ENCODE measurements at places on chromosomes 12 and 14.

- no peak for DNase-seq
These were observed 16.1 kb upstream of the NUDT14 start for GRCh38 chr14:105197211-105197641.

GRCh38 chr12:12796171-12796570 is 10.7 kb downstream of the APOLD1 start:
- DNase-seq: no peak

GRCh38 chr14:29823816-29824215 is 103.8 kb downstream of the PRKD1 start:
- no peak for DNase-seq

- DNase-seq: no peak
These were observed 258.0 kb upstream of the FAR2 start for GRCh38 chr12:28891126-28891525.

DNA sequence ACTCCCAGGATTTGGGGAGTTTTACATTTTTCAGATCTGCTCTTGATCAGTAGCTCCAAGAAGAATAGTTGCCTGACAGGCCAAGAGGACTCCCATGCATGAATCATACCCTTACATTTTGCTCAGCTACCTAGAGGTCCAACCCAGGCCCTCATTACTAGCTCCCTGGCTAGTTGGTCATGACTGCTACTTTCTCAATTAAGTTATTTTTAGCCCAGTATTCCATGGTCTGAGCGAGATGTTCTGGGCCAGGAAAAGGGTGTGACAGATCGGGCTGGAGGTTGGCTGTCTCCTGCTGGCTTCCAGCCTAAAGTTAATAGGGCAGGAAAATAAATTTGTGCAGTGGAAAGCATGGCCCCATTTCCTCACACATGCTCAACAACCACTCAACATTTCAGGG is 379.2 kb downstream of the GRIN2B start:
- no peak for DNase-seq

GRCh38 chr14:89618811-89619551 is 201.9 kb upstream of the FOXN3 start:
- DNase-seq: peak; percentile 92

GRCh38 chr14:31752867-31753661 is 191.9 kb downstream of the NUBPL start:
- DNase-seq: no peak

DNA sequence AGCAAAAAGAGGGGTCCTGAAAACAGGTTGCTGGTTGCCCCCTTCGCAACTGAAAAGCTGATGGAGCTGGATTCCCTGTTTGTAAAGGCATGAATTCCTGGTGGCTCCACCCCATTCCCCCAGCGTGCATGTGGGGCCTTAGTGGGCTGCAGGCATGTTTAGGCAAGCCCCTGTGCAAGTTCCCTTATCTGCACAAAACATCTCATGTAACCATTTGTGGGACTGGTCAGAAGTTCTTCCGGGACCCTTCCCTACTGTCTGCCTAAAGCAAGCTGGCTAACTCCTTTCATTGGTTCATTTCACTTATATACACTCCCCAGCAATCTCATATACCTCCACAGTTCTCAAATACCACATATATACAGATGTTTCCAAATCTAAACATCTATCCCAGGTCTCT is 24.0 kb upstream of the HIGD1C start:
- DNase-seq: no peak

GRCh38 chr12:116361414-116362223 is 84.1 kb upstream of the MED13L start:
- peak; percentile 57 for DNase-seq

- no peak for DNase-seq
These were observed 17.0 kb downstream of the C12orf75 start for GRCh38 chr12:105347499-105347898.

- DNase-seq: no peak
These were observed 14.4 kb downstream of the CLSTN3 start for GRCh38 chr12:7144414-7145120.

DNA sequence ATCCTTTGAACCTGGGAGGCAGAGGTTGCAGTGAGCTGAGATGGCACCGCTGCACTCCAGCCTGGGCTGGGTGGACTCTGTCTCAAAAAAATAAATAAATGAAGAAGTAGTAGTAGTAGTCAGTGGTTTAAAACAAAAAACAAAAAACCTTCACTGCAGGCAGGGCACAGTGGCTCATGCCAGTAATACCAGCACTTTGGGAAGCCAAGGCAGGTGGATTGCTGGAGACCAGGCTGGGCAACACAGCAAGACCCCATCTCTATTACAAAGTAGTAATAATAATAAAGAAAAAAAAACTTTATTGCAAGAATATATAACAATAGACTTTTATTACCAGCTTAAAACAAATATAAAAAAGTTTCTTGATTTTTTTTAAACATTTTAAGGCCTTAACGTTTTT is 13.8 kb upstream of the NEK9 start:
- no peak for DNase-seq

- DNase-seq: no peak
These were observed 58.0 kb downstream of the EEA1 start for GRCh38 chr12:92871116-92871515.

DNA sequence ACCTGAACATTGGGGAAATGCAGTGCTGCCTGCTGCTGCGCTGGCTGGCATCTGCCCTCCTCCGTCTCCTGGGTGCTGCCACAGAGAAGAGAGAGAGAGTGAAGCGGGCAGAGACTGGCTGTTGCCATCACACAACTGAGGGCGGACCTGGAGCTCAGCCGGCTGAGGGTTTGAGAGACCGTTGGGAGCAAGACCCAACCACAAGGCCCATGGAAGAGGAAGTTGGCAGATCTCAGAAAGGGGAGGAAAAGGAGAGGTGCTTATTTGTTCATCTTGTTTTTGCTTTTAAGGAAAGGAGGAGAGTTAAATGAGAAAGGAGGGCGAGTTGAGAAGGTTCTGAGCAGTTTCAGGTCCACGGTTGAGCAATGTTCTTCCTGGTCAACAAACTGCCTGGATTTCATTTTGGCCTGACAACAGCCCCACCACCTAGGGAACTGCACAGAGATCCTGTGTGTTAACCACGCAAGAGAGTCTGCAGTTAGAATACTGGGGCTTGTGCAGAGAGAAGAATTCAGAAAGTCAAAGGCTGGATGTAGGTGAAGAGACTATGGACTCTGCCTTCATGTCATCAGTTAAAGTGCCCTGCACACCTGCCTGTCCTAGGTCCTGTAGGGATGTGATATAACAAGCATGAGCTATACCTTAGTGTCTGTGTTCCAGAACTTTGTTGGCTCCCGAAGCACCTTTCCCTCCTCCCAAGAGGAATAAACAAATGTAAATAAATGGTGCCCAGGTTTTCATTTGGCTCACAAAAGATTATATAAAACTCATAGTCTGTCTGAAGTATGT is 124.6 kb downstream of the ETV6 start:
- no peak for DNase-seq

DNA sequence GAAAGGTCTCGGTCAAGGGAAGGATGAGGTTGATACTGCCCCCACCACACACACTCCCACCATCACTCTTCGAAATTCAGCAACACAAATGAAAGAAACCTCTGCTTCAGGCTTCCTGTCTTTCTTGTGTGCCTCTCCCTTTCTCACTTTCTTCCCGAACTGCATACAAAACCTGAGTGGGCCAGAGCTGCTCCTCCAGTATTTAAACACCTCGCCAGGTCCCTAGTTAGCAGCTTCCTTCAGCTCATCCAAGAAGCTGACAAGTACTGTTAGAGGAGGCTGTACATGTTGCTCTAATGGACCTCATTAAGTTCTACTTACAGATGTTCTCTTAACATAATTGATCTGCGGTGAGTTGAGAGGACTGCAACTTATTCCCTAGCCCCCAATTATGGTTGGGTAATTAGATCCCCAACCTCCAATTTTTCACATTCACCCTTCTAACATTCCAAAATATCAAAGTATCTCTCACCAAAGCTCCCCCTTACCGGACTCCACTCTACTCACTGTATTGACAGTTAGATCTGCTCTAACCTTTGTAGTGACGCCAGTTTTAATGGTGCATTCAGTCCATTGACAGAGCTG is 4.1 kb upstream of the LMO3 start:
- no peak for DNase-seq

GRCh38 chr12:116284396-116284795 is 6.9 kb upstream of the MED13L start:
- no peak for DNase-seq

DNA sequence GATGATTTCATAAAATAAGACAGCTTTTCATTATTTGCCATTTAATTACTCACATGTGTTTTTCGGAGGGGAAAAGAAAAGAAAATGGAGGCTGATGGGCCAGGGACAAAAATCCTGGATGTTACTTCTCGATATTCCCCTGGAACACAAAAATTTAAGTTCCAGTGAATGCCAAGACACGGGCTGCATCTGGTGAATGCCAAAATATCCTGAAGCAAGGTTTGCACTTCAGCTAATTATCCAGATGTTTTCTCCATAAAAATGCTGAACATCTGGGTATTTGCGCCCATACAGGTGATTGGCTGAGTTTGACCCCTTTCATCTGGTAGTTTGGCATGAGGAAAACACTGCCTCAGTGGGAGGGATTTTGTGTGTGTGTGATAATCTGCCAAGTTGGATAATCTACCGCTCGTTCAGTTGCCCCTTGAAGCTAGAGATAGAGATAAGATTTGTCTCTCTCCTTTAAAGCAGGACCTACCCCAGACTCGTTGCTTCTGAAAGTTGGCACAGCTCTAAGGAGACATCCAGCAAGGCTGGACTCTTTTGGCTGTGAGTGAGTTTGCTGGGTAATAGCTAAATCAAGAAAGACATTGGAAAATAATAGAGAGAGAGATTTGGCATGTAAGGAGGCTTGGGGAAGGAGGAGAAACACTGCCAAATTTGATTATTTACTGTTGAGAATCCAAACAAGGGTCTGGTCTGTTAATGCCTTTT is 390.0 kb downstream of the EGLN3 start:
- no peak for DNase-seq

DNA sequence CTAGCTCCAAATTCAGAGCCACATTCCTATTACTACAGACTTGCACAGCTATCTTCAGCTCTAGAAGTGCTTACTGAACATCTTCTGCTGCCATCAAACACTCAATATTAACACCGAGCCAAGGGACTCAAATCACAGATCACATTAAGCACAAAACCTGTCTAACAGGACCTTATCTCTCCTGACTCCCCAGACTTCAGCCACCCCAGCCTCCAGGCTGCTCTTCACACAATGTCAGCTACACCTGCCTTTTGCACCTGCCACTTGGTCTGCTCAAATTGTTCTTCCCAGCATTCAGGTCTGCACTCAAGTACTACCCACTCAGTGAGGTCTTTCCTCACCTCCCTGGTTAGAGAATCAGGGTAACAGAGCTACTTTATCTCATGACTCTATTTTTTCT is 57.1 kb downstream of the GALC start:
- DNase-seq: no peak

GRCh38 chr14:62957562-62957961 is 87.7 kb downstream of the KCNH5 start:
- no peak for DNase-seq

DNA sequence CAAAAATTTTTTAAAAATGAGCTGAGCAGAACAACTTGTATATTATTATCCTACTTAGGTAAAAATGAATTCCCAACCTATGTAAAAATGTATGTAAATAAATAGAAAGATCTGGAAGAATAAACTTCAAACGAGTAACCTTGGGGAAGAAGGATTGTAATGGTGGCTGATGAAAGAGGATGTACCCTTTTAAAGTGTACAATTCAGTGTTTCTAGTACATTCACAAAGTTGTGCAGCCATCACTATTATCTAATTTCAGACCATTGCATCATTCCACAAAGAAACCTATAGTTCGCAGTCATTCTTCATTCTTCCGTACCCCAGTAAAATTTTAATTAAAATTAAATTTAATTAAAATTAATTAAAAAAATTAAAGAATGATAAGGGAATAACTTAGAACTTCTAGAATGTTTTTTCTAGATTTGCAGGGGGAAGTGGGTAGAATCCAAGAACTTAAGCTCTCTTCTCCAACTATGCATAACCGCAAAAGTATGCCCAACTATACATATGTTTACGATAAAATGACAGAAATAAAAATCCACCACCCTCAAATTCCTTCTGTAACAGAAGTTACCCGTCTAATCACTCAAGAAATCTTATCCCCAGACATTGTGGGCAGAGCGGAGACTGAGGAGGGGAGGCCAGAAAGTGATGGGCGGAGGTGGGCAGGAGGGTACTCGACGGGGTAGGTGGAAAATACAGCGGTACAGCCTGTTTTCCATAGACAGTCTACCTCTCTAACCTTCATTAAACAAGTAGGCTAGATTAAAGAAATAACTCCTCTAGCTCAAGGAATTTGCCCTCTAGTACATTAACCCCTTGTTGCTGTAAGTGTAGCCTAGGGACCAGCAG is 921 bp downstream of the DEPDC4 start:
- no peak for DNase-seq

- DNase-seq: no peak
These were observed 18.8 kb downstream of the NIN start for GRCh38 chr14:50812180-50812579.

GRCh38 chr12:34244608-34245007 is 222.3 kb downstream of the ALG10 start:
- DNase-seq: no peak

GRCh38 chr12:88472248-88472647 is 108.0 kb downstream of the KITLG start:
- no peak for DNase-seq

DNA sequence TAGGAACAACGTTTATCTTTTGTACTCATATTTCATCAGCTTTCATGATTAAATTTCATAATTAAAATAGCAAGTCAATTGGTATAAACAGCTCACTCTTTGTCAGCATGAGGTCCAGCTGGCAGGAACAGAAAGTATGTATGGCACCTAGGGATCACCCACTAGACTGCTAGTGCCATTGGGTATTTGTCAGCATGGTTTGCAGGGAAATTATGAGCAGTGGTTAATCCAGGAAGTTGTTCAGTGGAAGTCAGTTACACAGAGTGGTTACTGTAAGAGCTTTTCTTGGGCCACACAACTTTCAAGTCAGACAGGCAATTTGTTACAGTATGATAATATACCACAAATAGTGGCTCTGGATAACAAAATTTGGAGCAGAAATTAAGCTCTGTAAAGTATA is 340.3 kb upstream of the RGS6 start:
- no peak for DNase-seq

- no peak for DNase-seq
These were observed 116.9 kb upstream of the PWP1 start for GRCh38 chr12:107568718-107569117.

DNA sequence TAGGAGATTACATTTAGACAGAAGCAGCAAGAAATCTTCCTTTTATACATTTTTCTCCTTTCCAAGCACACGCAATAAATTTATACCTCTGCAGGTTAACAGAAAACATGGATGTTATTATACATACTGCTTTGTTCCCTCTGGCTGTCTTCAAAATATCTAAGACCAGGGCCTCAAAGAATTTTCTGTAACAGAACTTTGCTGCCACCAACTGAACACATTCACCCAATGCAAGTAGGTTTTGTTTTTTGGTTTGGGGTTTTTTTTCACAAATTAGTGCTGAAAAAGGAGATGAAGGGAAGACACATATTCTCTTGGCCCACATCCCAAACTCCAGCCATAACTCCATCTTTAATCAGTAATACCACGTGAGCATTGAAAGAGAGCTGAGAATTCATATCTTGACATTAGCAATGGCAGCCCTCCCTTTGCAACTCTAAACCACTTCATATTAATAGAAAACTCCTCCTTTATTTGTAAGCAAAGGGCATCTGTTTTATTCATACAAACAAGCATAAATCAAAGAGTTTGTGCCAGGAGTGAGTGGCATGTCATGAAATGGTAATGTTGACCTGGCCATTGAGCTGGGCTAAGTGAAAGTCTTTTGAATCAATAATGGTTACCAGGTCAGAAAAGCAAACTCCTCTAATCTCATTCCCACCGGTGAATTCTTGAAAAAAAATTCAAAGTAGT is 150.8 kb upstream of the FSCB start:
- DNase-seq: peak; percentile 64
